Foreskin keratinocyte (primary cell): ENCODE measurements at places on chromosomes 11 and 22. TPM values are rescaled to one million over a fixed set of nuclear protein-coding genes. Genes with fewer than 3 reads are reported as not detected.

Gene MTCH2
- 119 and 121 TPM in 2 replicates for total RNA-seq

Gene DEUP1
- total RNA-seq: not detected in 2 replicates

Gene HBB
- total RNA-seq: not detected in 2 replicates

Gene MEN1
- 27.3 and 30.8 TPM in 2 replicates for total RNA-seq

Gene PGA4
- not detected in 2 replicates for total RNA-seq

Gene MMP8
- not detected in 2 replicates for total RNA-seq

Gene SLC35E4
- total RNA-seq: 4.4 and 5.6 TPM in 2 replicates
